ENCODE measurements at places on chromosomes 7 and 10.

GRCh38 chr7:19713676-19714075, 4.8 kb upstream of the POLR1F start:
- DNase-seq: peak; percentile 30

DNA sequence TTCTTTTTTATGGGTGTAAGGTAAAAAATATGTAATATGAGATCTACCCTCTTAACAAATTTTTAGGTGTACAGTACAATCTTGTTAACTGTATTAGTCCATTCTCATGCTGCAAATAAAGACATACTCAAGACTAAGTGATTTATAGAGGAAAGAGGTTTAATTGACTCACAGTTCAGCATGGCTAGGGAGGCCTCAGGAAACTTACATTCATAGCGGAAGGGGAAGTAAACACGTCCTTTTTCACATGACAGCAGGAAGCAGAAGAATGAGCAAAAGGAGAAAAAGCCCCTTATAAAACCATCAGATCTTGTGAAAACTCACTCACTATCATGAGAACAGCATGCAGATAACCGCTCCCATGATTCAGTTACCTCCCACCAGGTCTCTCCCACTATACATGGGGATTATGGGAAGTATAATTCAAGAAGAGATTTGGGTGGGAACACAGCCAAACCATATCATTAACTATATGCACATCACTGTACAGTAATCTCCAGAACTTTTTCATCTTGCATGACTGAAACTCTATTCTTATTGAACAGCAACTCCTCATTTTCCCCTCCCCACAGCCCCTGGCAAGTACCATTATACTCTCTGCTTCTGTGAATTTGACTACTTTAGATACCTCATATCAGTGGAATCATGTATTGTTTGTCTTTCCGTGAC, 127.4 kb downstream of the WNT2 start:
- no peak for DNase-seq

- no peak for DNase-seq
Measured at GRCh38 chr7:101681170-101682007, 52.3 kb upstream of the MYL10 start.

DNA sequence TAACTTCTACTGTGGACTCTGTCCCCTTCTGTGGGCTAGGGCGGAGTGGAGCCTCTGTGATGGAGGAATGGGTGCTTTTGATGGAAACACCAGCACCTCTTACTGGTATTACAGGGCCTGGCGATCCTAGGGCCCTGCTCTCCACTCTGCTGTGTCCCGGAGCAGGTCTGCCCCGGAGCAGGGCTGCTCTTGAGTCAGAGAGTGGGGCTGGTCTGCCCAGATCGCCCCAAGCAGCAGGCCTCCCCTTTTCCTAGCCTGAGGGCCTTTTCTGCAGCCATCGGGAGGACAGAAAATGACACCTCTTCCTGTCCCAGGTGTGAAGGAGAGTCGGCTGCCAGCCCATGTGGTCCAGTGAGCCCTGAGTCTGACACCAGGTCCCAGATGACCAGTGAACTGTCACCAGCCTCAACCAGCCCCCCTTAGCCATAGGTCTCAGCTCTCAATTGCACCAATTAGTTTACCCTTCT, 1.4 kb downstream of the ZNF282 start:
- no peak for DNase-seq

GRCh38 chr7:102991077-102991539, 78.3 kb downstream of the LRRC17 start:
- no peak for DNase-seq

- no peak for DNase-seq
Measured at GRCh38 chr10:101774589-101775272, 1.2 kb downstream of the FGF8 start.

- no peak for DNase-seq
Measured at GRCh38 chr10:76086761-76087639, 655.6 kb downstream of the LRMDA start.

- DNase-seq: no peak
Measured at GRCh38 chr10:120981601-120982391, 130.6 kb downstream of the WDR11 start.

DNA sequence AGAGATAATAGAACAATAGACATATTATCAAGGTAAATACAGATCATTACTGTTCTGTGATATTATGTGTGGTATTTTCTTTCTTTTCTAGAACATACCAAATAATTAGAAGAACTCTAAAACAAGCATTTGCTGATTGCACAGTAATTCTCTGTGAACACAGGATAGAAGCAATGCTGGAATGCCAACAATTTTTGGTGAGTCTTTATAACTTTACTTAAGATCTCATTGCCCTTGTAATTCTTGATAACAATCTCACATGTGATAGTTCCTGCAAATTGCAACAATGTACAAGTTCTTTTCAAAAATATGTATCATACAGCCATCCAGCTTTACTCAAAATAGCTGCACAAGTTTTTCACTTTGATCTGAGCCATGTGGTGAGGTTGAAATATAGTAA, 185.5 kb downstream of the CFTR start:
- DNase-seq: no peak

GRCh38 chr7:157000741-157001653, 9.5 kb downstream of the MNX1 start:
- DNase-seq: no peak

- no peak for DNase-seq
Measured at GRCh38 chr10:92387289-92387940, 96.4 kb downstream of the MARCHF5 start.

- no peak for DNase-seq
Measured at GRCh38 chr10:13961097-13961496, 369.6 kb downstream of the FRMD4A start.

DNA sequence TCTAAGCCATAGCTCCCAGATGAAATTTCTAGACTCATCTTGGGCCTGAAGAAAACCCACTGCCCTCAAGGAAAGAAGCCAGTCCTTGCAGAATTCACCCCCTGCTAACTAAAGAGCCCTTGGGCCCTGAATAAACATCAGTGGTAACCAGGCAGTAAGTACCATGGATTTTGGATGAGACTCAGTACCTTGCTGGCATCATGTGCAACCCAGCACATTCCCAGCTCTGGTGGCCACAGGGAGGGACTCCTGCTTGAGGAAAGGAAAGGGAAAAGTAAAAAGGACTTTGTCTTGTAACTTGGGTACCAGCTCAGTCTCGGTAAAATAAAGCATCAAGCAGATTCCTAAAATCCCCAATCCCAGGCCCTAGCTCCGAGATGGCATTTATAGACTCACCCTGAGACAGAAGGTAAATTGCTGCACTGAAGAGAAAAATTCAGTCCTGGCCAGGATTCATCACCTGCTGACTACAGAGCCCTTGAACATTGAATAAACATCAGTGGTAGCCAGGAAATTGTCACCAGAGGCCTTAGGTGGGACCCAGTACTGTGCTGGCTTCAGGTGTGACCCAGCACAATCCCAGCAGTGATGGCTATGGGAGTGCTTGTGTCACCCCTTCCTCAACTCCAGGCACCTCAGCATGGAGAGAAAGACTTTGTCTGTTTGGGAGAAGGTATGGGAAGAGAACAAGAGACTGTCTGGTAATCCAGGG, 31.2 kb upstream of the SFTPD start:
- DNase-seq: no peak

GRCh38 chr7:64758151-64758550, 36.1 kb upstream of the ZNF138 start:
- DNase-seq: no peak

DNA sequence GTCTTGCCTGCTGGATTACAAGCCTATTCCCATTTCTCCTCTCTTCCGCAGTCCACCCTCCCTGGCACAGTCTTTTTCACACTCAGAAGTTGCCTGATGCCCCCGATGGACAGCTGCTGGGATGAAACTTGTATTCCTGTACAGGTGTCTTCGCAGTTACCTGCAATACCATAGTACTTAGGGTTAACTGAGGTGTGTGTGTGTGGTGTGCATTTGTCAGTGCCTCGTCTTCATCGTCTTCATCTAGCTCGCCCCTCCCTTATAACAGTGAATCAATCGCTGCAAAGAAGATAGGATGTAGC, 11.0 kb downstream of the NXPH1 start:
- DNase-seq: no peak

- DNase-seq: no peak
Measured at GRCh38 chr10:8453587-8453986, 399.1 kb downstream of the GATA3 start.

GRCh38 chr7:131511774-131512535, 44.5 kb downstream of the PODXL start:
- no peak for DNase-seq

DNA sequence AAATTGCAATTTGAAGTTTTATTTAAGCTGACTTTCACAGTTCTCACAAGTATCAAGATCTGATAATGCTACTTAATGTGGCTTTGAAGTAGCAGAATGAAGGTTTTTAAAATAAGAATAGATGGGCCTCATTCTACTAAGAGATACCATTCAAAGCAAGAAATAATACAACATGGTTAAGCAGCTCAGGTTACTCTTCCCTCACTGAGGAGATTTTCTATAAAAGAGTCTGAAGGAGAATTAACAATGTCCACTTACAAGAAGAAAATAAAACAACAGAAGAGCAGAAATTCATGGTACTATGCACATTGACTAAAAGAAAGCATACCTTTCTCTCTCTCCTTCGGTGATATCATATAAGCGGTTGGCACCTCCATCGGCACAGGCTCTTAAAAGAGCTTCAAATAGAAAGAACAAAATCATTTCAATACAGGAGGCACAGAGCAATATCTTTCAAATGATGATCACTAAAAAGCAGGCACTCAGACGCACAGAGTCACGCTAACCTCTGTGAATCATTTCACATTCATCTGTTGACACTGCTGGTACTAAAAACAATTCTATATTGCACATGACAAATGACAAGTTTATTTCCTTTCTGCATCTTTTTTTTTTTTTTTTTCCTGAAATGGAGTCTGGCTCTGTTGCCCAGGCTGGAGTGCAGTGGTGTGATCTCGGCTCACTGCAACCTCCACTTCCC, 153.1 kb downstream of the TPK1 start:
- DNase-seq: no peak

DNA sequence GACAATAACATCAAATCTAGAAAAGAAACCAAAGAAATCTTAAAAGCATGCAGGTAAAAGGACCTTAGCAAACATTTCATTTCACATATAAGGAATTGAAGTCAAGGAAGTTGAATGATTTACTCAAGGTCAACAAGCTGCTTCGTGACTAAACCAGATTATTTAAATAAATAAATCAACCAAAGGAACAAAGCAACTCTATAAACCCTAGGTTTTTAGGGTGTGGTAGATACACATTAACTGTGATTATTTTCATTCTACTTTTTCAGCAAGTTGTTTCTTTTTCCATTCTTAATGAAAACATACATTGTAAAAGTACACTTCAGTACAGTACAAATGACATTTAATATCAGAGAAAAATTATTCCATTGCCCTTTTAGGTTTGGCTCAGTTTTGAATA, 382.0 kb upstream of the STEAP1 start:
- DNase-seq: no peak

DNA sequence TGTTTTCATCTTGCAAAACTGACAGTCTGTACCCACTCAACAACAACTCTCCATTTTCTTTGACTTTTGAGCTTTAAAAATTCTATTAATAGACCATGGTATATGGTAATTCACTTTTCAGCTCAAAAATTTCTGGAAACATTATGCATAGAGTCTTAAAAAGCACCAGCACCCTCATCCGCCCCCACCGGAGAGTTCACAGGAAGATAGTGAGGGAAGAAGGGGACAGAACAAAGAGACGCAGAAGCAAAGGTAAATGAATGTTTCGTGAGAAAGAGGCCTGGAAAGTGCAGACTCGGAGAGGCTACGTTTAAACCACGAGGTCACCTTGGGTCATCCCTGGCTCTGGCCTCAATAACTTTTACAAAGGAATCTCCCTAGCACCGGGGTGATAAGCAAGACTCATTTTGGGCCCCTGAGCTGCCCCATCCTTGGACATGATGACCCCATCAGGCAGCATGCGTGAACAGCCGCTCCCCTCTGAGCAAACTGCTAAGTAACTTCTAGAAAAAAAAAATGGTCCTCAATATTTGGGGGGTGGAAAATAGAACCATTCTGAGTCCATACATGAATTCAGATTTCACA, 96.3 kb downstream of the CPXM2 start:
- DNase-seq: no peak
